Activated naive CD8-positive, alpha-beta T cell treated with anti-CD3 and anti-CD28 coated beads for 36 hours (primary cell): ENCODE measurements at places on chromosomes 3 and 15. TPM values are rescaled to one million over a fixed set of nuclear protein-coding genes. Genes with fewer than 3 reads are reported as not detected.

FMN1 gene
- total RNA-seq: 0.31 TPM

NPAP1 gene
- not detected for total RNA-seq

CCDC9B gene
- total RNA-seq: 0.62 TPM

IL5RA gene
- not detected for total RNA-seq

TMEM207 gene
- not detected for total RNA-seq

MPI gene
- 73.2 TPM for total RNA-seq

DLEC1 gene
- total RNA-seq: 0.12 TPM

VEPH1 gene
- total RNA-seq: not detected

LDHAL6B gene
- total RNA-seq: not detected

PDHB gene
- 65.3 TPM for total RNA-seq

USP4 gene
- 64.0 TPM for total RNA-seq

WDR93 gene
- total RNA-seq: not detected

NKIRAS1 gene
- 6.4 TPM for total RNA-seq

NANOGP8 gene
- not detected for total RNA-seq

THRB gene
- total RNA-seq: not detected

TRIM42 gene
- not detected for total RNA-seq

TYRO3 gene
- total RNA-seq: 1.3 TPM

KCNH8 gene
- not detected for total RNA-seq

ZNF774 gene
- 0.82 TPM for total RNA-seq

SH3BP5 gene
- total RNA-seq: 2.4 TPM

PIGZ gene
- total RNA-seq: 0.27 TPM

CFAP91 gene
- 0.47 TPM for total RNA-seq

PLA2G4E gene
- total RNA-seq: not detected

CLDN16 gene
- not detected for total RNA-seq

SCG5 gene
- total RNA-seq: 0.60 TPM

LRRC2 gene
- total RNA-seq: not detected

B3GNT5 gene
- 11.3 TPM for total RNA-seq

IRAK2 gene
- total RNA-seq: 2.6 TPM

RTP3 gene
- not detected for total RNA-seq

CYP1A2 gene
- total RNA-seq: not detected

LMOD3 gene
- total RNA-seq: not detected

CTXND1 gene
- total RNA-seq: not detected

PARP15 gene
- total RNA-seq: 9.1 TPM

SGO1 gene
- total RNA-seq: 26.8 TPM

STRIT1 gene
- total RNA-seq: not detected

SMCO1 gene
- total RNA-seq: not detected

IGSF10 gene
- total RNA-seq: not detected

MESP2 gene
- total RNA-seq: not detected

PPP1R14D gene
- not detected for total RNA-seq

CHDH gene
- total RNA-seq: 0.10 TPM

RLBP1 gene
- total RNA-seq: not detected

CFAP161 gene
- not detected for total RNA-seq
